SJSA1 (cell line): ENCODE measurements at places on chromosomes 12 and 14.

DNA sequence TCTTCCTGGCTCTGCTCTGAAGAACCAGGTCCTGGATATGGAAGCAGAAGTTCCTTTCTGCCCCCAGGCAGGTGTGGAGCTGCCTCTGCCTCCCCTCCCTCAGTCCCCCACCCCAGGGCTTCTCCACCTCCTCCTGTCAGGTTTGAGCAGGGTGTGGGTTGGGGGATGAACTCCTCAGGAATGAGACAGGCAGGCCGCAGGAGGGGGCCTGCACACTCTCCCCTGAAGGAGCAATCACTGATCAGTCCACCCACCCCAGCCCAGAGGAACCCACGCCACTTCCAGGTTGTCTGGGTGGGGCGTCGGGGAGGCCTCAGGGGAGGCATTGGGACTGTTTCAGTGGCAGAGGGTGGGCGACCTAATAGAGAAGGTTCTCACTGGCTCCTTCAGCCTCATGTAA lies 26.6 kb downstream of the FAIM2 start:
- no peak for DNase-seq

- peak; percentile 68 for DNase-seq
Measured at GRCh38 chr12:49959685-49960473, 1.8 kb upstream of the AQP5 start.

GRCh38 chr14:59086241-59086882 lies 102.1 kb upstream of the DAAM1 start:
- no peak for DNase-seq

- no peak for DNase-seq
Measured at GRCh38 chr12:11765817-11766794, 116.6 kb downstream of the ETV6 start.

DNA sequence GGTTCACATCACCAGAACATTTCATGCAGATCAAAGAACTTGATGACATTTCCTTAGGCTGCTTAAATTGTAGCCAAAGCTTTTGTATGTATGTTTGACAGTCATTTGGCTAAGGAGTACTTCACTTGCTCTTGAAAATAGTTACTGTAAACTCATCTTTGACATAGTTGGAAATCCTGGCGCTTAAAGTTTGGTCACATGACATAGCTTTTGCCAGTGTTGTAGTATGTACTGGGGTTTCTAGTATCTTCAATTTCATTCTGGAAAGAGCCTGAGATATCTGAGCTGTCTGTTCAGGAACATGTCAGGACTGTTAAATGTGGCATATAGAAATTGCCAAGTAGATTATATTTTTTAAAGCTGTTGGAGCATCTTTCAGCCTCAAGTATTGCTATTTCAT lies 55.7 kb downstream of the WDR20 start:
- DNase-seq: no peak

DNA sequence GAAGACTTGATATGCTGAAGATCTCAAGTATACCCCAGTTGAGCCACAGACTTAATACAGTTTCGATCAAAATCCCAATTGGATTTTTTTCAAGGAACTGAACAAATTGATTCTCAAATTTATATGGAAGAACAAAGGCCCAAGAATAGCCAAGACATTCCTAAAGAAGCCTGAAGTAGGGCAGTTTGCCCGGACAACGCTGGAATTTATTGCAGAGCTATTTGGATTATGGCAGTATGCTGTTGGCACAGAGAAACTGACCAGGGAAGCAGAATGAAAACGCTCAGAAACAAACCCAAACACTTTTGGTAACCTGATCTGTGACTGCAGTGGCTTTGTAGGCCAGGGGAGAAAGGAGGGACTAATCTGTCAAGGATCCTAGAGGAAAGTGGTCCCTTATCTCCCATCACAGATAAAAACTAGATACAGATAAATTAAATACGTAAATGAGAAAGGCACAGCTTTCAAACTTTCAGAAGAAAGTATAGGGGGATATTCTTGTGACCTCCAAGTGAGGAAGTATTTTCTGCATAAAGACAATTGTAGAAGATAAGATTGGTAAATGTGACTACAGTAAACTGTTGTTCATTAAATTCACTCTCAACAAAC lies 35.9 kb upstream of the GSC start:
- no peak for DNase-seq

DNA sequence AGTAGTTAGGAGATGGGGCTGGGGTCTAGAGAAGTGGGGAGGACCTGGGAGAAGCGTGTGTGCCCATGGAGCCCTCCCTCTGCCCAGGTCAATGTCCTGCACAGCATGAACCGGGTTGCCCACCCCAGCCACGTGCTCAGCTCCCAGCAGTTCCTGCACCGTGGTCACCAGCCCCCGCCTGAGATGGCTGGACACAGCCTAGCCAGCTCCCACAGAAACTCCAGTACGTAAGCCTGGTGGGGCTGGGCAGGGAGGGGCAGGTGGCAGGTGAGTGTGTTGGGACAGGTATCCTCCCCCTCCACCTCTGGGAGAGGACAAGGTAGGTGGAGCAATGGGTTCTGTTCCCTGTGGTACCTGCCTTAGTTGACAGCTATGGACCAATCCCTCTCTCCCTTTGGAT lies 20.7 kb downstream of the CLSTN3 start:
- DNase-seq: no peak
